Chondrocyte (in vitro differentiated cells): ENCODE measurements at places on chromosomes 1 and 21.

- no peak for DNase-seq
Measured at GRCh38 chr1:97680894-97681293, 239.9 kb downstream of the DPYD start.

GRCh38 chr21:14099570-14099969 is 111.2 kb downstream of the LIPI start:
- no peak for DNase-seq

GRCh38 chr1:190679983-190680382 is 202.3 kb upstream of the BRINP3 start:
- DNase-seq, result no peak

- DNase-seq, result no peak
Measured at GRCh38 chr1:229133151-229133550, 137.8 kb upstream of the RAB4A start.

- no peak for DNase-seq
Measured at GRCh38 chr1:188706742-188707141, 1770.9 kb downstream of the BRINP3 start.

DNA sequence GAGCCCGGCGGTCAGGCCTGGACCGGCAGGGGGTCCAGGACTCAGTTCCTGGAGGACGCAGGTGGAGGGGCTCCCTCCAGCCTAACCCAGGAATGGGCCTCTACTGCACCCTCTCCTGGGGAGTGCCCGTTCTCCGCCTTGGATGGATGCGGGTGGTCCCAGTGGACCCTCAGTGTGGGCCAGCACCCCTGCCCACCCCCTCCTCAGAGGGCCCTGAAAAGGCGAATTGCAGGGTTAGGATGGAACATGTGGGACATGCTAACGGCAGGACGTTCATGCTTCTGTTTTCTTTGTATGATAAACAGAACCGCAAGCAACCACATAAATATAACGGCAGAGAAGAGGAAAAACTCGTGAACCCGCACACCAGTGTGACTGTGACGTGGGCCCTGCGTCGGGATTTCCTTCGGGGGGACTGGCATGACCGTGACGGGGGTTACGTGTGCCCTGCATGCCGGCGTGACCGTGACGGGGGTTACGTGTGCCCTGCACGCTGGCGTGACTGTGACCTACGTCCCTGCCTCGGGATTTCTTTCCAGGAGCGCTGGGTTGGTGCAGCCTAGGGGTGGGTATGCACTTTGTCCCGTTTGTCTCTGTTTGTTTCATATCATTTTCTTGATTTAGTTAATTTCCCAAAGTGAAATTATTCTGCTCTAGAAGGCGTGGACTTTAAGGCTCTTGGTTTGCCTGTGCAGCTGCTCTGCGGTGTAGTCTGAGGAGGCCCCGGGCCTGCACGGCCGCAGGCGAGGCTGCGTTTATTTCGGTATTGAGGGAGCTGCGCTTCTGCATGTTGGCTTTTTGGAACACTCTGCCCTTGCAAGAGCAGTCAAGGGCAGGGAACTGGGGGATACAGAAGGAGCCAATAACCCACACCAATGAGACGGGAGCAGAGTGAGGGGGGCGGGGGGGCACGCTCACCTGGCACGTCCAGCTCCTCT is 3.1 kb downstream of the FTCD start:
- peak; percentile 87 for DNase-seq

DNA sequence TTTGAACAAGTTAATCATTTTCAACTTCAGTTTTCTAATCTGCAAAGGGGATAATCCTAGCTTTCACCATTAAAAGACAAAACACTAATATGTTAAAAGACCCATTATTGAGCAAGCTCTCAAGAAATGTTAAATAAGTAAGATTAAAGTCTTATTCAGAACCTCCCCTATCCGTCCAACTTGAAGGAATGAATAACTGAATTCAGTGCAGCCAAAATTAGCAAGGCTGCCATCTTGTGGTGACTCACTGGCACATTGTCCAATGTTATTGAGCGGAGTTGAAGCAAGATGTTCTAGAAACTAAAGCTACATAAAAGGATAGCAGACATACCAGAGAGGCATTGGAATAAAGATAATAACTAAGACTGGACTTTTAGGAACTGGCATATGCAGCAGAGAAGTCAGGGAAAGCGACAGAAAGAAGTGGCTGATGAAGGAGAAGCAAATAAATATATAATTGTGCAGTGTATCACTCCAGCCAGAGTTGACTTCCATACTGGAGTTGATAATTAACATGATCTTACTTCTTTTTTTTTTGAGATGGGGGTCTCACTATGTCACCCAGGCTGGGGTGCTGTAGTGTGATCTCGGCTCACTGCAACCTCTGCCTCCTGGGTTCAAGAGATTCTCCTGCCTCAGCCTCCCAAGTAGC is 8.2 kb upstream of the CAP1 start:
- DNase-seq, result no peak

GRCh38 chr1:53783056-53783455 is 44.1 kb upstream of the GLIS1 start:
- no peak for DNase-seq

DNA sequence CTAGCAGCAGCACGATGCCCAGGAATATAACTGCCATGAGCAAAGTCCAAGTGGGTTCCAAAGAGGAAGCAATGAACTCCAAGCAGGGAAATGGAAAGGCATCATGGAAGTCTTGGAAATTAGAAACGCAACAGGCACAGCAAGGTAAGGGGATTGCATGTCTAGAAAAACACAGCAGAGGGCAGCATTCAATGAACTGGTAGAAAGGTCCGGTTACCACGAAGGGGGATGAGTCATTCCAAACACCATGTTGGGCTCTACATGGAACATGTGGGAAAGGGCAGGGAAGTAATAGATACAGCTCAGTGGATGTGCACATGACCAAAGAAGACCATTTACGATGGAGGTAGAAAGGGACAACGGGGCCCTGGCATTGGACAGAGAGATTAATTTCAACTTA is 36.4 kb downstream of the RXRG start:
- no peak for DNase-seq
